NCI-H82 (cell line): ENCODE measurements at places on chromosomes 3 and 15.

GRCh38 chr15:39860200-39860599 lies 59.9 kb downstream of the GPR176 start:
- DNase-seq, result no peak

GRCh38 chr3:184315543-184315867 lies 1.1 kb downstream of the EIF4G1 start:
- peak; percentile 66 for DNase-seq

DNA sequence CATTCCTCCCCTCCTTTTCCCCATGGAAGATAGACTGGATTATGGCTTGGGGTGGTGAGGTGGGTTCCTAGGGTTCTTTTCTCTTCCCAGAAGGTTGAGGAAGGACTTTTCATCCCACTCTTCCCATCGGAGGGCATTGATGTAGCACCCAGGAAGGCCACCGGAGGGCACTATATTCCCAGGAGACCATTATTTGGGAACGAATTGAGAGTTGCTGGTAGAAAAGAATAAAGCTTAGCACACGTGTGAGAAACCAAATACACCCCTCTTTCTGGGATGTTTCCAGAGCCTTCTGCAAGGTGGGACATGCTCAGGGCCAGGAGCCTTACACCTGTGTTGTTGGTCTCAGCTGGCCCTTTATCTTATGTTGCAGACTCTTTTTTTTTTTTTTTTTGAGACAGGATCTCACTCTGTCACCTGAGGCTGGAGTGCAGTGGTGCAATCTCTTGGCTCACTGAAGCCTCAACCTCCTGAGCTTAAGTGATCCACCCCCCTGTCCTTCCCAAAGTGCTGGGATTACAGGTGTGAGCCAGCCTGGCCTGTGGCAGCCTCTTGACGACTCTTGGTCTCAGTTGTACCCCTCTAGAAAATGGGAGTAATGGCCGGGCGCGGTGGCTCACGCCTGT lies 6.3 kb upstream of the CDC25A start:
- DNase-seq, result peak; percentile 81

DNA sequence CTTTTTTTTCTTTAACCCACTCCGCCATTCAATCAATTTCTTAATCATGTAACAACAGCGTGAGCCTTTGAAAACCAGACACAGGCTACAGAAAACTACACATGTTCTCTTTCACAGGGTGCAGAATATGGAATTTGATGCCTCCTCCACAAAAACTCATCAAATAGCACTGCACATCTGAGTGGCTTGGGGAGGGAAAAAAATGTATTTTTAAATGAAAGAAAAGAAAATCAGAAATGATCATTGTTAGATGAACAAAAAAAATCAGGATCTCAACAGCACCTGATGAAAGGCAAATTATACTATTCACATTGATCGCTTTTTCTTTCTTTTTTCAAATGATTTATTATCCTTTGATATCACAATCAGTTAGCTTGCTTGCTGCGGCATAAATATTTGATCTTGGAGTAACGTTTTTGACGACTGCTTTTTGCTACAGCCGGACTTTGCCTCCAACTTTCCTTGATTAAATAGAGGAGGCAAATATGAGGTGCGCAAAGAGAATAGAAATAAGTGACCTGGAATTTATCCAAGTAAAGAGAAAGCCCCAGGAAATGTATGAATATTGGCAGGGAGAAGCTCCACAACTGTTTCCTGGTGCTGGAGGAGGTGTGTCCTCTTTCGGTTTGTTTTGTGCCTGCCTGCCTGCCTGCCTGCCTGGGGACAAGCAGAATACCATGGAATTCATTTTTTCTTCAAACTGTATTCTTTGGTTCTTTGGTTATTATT lies 63.1 kb downstream of the EDEM1 start:
- DNase-seq, result no peak

- no peak for DNase-seq
Observed at GRCh38 chr3:49630784-49631183, 43.4 kb upstream of the APEH start.

GRCh38 chr3:155753038-155753639 lies 8.3 kb upstream of the PLCH1 start:
- DNase-seq, result peak; percentile 54

DNA sequence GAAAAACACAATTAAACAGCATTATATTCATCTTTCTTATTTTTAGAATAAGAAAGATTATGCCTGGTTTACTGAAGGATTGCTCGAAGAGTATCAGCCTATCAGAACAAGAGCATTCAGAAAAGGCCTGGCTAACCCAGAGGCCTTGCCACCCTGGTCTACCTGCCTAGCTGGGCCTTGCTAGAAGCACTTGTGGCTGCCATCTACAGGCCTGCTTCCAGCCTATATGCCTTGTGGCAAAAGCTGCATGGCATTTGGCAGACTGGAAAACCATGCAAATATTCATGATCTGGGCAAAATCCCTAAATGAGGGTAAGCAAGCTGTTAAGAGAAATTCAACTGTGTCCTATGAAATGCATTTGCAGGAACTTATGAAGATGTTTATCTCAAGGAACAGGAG lies 9.3 kb upstream of the ATP13A4 start:
- DNase-seq, result peak; percentile 50

GRCh38 chr3:11507719-11508118 lies 136.0 kb downstream of the VGLL4 start:
- no peak for DNase-seq

DNA sequence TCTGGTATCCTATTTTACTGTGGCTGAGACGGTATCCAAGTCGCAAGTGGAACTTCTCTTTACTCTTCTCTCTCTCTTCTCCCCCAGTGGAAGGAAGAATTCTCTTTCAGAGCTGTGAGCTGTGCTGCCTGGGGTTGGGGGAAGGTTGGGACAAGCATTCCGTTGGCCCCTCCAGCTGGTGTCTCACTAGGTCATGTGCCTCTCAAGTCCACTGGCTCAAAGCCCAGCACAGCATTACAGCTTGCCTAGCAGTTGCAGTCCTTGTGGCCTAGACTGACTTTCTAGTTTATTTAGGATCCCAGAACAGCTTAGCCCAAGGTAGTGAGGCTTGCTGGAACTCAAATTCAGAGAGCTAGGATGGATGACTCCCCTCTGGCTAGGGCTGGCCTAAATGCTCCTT lies 76.1 kb upstream of the SPATA16 start:
- DNase-seq, result peak; percentile 20

DNA sequence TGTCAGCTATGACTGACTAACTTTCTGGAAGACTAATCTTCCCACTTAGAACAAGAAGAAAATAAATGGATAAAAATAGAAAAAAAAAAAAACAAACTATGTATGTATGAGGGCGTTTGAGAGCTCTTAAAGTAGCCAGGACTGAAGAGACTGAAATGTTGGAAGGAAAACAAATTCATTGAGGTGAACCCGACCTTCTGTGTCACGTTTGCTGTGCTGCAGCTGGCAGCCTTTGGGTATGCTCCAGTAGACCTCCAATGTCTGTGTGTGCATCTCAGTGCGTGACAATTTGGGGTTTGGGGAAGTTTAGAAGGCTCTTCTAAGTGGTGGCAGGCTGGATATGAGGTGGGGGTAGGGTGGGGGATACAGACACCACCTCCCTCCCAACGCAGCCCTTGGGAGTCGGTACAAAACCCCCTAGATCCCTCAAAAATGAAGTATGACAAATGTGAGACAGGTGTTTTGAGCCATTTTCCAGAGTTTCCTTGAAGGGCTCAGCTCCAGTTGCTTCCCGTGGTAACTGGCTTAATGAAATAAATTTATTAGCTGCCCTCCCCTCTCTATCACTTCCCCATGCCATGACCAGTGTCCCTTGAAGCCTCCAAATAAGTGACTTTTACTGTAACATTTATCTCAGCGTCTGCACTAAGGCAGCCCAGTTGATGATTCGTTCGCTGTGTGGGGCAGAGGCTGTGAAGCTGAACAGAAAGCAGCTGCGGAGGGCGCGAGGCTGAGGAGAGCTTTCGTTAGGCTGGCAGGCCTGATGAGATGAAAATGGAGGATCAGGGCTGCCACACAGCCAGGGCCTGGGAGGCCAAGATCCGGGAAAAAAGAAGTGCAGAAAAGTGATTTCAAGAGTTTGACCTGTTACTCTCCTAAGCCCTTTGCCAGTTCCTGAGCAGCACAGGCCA lies 34.9 kb upstream of the GABRB3 start:
- no peak for DNase-seq

- DNase-seq, result no peak
Observed at GRCh38 chr3:55167586-55168317, 239.9 kb upstream of the LRTM1 start.

- DNase-seq, result no peak
Observed at GRCh38 chr3:119238363-119238762, 2.3 kb downstream of the B4GALT4 start.

DNA sequence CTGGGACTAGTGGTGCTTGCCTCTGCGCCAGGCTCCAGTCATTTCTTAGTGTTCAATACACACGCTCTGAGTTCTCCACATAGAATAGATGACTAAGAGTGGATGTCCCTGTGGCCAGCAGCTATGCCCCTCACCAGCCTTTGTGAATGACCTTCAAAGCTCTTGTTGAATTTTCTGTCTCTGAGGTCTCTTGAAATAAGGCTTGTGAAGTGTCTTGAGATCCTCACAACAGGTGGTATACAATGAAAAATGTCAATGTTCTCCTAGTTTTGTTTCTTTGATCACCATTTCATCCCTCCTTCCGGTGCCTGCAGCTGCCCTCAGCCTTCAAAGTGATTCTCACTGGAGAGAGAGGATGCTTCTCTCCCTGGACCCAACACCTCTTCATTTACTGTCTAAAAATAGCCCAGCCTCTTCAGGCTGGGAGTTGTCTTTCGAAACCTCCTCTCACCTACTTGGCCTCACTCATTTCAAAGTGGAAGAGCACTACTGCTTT lies 5.4 kb downstream of the MAPKBP1 start:
- DNase-seq, result no peak

GRCh38 chr15:40336744-40337122 lies 4.0 kb downstream of the CCDC9B start:
- DNase-seq, result peak; percentile 26

DNA sequence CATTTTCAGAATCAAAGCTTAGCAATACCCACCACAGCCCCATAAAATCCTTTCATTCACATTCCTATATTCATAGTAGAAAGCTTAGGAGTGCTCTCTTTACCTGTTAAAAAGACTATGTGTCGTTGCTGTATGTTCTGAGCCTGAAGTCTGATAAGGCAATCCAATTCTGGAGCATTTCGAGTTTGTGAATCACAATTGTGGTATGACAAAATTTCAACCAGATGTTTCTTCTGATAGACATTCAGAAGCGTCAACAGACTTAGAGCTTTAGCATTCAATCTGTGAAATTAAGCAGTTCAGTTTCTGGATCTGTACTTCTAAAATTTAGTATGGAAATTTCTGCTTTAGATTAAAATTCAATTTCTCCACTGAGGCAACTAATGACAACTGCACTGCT lies 58.3 kb downstream of the TASOR start:
- DNase-seq, result no peak

DNA sequence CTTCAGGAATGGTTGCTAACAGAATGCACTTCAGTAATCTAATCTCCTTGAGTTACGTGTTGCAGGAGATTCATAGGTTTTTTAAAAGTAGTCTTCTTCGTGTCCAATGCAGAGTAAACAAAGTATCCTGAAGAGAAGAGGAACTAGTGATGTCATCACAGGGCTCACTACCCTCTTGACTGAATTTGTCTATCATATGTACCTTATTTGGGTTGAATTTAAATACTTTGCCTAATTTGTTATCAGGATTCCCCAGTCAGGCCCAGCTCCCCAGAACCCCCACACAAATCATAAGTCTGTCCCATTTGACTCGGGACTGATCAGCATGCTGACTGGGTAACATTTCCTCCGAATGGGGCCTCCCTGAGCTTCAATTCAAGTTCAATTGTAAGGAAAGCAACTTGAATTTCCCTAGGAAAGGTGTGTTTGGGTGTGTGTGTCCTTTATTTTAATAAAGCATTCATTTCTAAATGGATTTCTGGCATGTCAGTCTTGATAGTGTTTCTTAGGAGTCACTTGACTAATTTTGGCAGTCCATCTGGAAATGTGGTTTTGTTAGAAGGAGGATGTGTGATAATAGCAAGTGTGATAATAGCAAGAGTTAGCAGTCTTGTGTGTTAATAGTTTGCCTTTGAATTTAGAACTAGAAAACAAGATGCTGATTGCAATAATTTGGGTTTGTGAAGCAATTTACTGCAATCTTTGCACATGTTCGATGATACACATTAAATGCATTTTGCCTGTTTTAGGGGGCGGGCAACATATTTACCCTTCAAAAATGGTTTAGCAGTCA lies 21.9 kb downstream of the OXNAD1 start:
- DNase-seq, result no peak

- peak; percentile 44 for DNase-seq
Observed at GRCh38 chr15:56077081-56077480, 83.7 kb upstream of the NEDD4 start.

- no peak for DNase-seq
Observed at GRCh38 chr15:91472316-91472756, 372.3 kb downstream of the SV2B start.

- DNase-seq, result no peak
Observed at GRCh38 chr3:67018105-67018788, 20.1 kb downstream of the KBTBD8 start.

- DNase-seq, result no peak
Observed at GRCh38 chr15:94383041-94383440, 151.7 kb downstream of the MCTP2 start.

GRCh38 chr3:186983659-186984058 lies 53.3 kb downstream of the ST6GAL1 start:
- DNase-seq, result no peak

- DNase-seq, result no peak
Observed at GRCh38 chr3:89300981-89301380, 193.6 kb downstream of the EPHA3 start.

GRCh38 chr3:30764281-30764680 lies 130.2 kb downstream of the GADL1 start:
- no peak for DNase-seq

DNA sequence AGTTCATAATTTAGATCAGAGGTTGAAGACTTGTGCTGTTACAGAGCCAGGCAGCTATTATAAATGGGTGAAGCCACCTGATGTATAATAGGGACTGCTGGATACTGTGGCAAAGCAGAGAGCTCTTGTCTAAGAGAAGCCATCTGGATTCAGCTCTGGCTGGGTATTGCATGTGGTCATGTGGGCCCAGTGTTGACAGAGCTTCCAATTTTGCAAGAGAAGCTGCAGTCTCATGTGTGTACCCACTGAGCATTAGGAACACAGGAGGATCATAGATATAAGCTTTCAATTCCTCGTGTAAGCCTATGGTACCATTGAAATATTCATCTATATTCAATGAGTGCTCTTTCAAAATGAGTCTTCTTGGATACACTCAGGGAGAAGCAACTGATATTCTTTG lies 303.9 kb upstream of the SLCO3A1 start:
- no peak for DNase-seq
